ENCODE measurements at places on chromosomes 3 and 15.

DNA sequence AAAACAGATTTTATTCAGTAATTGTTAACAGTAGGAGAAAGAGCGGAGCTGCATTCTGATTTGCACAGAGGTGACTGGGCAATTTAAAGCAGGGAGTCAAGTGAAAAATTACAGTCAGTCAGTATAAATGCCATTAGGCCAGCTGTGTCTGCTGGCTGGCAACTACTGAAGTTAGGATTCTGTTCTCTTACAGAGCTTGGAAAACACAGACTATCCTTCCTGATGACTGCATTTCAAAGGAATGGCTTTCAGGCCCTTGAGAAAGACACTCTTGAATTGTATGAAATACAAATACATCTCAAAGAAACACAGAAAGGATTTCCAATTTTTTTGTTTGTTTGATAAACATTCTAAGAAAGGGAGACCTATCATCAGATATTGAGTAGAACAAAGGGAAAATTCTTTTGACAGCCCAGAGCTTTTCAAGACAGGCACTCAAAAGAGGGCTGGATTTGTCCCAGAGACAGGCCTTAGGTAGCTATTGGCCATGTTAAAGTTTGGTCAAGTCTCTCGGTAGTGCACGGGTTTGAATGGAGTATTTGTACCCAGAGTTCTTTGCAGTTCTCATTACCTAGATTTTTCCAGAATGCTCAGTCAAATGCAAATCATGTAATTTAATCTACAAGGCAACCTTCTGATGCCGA, 551.2 kb upstream of the CCDC54 start:
- no peak for DNase-seq

GRCh38 chr3:102827386-102827785, 392.6 kb downstream of the ZPLD1 start:
- no peak for DNase-seq

DNA sequence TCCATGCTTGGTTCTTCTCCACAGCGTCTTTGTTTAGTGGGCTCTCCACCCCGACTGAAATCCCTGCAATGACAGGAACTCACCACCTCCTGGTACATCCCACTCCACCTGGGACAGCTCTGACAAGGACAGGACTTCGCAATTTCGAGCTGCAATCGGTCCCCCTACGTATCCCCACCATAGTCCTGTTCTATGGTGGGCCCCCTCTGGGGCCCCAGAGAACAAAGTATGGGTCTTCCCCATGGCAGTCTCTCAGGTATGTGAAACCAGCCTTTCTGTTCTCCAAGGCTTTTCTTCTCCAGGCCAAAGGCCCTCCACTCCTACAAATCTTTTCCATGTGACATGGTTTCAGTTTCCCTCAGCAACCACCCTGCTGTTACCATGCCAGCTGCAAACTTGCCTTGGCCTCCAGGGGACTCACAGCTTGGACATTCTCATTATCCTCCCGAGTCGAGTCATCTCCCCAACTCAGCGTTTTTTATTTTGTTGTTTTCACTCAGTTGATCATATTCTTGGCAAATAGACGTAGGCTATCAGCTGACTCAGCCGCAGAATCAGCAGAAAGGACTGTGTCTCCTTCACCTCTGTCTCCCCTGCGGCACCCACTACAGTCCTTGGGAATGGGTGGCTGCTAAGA, 233.3 kb downstream of the OPA1 start:
- DNase-seq = no peak

DNA sequence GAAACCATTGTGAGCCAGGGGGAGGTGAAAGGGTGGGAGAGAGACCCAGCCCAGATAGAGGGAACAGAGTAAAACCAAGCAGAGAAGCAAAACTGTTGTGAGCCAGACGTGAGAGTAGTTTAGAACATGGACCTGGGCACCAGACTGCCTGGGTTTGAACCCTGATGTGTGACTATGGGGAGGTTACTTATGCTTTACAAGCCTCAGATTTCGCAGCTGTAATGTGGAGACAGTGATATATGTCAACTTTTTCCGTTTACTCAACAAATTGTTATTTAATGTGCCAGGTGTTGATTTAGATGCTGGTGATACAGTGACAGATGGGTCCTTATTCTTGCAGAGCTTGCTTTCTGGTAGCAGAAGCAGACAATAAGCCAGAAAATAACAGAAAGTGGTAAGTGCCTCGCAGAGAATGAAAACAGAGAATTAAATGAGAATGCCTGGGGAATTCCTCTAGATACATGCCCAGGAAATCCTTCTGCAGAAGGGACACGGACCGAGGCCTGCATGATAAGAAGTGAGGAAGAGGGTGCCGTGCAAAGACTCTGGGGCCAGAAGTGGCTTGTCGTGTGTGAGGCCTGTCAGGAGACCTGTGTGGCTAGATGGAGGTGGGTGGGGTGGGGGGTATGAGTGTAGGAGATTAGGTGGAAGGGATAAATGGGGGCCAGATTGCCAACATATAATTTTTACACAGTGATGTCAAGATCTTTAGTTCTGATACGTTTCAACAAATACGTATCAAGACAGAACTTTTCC, 15.0 kb downstream of the KAT2B start:
- DNase-seq = no peak

DNA sequence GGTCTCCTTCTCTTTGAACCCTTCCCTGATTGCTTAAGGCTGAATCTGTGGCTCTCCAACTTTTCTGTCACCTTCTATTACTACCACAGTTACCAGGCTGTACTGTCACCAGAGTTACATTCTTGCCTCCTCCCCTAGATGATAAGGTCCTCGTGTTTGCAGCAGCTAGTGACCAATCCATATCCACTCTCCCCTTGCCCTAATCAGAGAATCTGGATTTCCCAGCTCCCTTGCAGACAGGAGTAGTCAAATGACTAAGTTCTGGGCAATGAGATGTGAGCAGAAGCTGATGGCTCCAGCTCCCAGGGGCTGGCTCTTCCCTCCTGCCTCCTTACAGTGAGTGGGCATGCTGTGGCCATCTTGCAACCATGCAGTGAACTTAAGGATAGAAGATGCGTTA, 95.4 kb upstream of the VGLL4 start:
- no peak for DNase-seq

- no peak for DNase-seq
Measured at GRCh38 chr3:194973366-194974000, 287.8 kb downstream of the FAM43A start.

DNA sequence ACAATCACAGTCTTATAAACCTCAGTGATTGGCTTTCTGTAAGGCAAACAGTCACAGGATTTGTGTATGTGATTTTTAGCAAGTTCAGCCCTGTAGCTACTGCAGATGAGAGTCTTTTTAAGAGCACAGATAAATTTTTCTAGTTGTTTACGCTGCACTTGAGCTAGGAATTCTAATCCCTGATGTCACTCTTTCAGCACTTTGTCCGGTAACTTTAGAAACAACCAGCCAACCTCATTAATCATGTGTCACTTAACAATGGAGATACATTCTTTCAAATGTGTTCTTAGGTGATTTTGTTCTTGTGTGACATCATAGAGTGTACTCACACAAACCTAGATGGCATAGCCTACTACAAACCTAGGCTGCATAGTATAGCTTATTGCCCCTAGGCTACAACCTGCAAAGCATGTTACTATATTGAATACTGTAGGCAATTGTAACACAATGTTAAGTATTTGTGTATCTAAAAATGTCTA, 36.8 kb upstream of the GOLGA6L2 start:
- DNase-seq = no peak

GRCh38 chr3:82078246-82078645, 316.8 kb upstream of the GBE1 start:
- no peak for DNase-seq

DNA sequence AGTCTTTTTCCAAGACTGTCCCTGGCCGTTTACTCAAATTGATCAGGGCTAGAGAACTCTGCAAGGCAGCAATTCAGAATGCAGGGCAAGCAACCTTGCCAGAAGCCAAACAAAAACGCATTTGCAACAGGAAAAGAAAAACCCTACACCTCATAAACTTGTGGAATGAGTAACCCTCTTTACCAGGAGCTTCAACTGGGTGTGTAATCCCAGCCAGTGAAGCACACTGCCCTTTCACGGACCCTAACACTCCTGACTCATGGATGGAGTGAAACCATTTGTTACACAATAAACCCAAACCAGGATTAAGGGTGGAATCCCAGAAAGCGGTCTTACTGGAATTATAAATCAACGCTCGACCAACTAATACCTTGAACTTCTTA, 14.8 kb upstream of the LDHAL6B start:
- no peak for DNase-seq

DNA sequence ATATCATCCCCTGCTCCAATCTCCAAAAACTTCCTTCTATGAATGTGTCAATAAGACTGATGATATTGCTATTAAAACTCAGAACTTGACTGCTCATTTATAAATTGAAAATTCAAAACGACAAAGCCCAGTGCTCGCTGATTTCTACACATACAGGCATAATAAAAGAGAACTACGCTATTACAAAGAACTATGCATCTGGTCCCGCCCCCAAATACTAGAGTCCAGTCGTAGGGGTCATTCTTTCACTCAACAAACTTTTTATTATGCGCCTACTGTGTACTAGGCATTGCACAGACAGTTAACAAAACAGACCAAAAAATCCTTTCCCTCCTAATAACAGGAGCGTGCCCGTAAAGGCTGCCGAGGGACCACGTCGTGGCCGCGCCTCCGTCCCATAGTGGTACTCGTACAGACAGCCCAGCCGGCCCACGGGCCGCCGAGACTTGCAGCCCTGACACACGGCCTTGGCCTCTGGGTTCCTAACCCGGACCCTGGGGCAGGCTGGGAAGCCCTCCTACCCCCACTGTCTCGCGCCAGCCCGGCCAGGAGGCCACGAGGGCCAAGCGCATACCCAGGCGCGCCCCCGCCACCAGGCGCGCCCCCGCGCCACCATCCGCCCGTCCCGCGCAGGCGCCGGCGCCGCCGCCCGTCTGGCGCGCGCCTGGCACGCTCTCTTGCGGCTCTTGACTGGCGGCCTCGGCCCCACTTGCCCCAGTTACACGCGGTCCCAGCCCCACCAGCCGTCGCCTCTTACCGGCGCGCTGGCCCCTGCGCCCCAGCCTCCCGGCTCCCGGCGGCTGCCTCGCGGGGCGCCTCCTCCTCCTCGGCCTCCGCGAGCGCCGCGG, 757 bp downstream of the AVEN start:
- peak; percentile 85 for DNase-seq

DNA sequence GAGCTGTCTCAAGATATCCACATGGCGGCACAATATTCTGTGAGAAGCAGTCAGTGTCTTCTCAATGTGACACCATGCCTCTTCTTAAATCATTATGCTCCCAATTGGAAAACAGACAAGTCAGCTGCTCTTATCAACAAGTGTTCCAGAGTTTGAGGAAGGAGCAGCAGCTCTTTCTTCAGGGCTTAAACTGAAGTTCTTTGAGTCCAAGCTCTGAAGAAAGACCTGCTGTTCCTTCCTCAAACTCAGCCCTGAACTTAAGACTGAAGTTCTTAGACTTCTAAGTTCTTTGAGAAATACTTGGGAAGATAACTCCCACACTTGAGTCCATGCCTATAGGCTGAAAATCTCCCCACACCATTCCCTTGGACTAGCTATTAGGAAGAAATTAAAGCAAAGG, 43.4 kb downstream of the NPTN start:
- DNase-seq = no peak

GRCh38 chr15:79160211-79160610, 69.6 kb upstream of the RASGRF1 start:
- DNase-seq = no peak

GRCh38 chr15:54388746-54389145, 410.5 kb downstream of the UNC13C start:
- no peak for DNase-seq

- no peak for DNase-seq
Measured at GRCh38 chr15:31292391-31293015, 34.1 kb upstream of the KLF13 start.

DNA sequence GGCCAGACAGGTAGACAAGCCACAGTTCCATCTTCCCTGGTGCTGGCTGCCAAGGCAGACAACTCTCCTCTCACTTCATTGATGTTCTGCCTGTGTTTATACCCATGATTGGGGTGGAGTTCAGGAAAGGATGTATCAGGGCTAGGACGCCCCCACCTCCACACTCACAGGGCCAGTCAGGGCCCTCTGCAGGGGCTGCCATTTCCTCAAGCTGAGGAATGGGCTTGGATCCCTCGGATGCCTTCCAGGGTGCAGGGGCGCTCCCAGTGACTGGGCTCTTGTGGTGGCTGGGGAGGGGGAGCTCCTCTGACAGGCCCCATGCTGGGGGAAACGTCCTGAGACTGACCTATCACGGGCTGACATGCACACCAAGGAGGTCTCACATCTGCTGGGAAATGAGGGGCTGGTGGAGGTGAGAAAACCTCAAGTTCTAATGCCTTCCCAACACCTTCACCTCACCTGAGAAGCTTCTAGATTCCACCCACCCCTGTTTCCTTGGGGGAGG, 31.4 kb downstream of the SEMA7A start:
- DNase-seq = no peak

- peak; percentile 44 for DNase-seq
Measured at GRCh38 chr15:55742498-55742926, 440 bp downstream of the PRTG start.

DNA sequence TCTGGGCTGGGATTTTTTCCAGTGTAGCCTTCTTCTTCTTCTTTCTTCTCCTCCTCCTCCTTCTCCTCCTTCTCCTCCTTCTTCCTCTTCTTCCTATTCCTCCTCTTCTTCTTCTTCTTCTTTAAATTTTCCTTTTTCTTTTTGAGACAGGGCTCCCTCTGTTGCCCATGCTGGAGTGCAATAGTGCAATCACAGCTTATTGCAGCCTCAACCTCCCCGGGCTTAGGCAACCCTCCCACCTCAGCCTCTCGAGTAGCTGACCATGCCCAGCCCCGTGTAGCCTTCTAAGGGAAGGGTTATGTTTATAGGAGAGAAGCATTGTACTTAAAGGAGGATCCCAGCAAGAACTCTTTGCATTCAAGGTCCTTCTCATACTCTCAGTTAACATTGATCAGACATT, 24.0 kb upstream of the MYO1E start:
- no peak for DNase-seq

DNA sequence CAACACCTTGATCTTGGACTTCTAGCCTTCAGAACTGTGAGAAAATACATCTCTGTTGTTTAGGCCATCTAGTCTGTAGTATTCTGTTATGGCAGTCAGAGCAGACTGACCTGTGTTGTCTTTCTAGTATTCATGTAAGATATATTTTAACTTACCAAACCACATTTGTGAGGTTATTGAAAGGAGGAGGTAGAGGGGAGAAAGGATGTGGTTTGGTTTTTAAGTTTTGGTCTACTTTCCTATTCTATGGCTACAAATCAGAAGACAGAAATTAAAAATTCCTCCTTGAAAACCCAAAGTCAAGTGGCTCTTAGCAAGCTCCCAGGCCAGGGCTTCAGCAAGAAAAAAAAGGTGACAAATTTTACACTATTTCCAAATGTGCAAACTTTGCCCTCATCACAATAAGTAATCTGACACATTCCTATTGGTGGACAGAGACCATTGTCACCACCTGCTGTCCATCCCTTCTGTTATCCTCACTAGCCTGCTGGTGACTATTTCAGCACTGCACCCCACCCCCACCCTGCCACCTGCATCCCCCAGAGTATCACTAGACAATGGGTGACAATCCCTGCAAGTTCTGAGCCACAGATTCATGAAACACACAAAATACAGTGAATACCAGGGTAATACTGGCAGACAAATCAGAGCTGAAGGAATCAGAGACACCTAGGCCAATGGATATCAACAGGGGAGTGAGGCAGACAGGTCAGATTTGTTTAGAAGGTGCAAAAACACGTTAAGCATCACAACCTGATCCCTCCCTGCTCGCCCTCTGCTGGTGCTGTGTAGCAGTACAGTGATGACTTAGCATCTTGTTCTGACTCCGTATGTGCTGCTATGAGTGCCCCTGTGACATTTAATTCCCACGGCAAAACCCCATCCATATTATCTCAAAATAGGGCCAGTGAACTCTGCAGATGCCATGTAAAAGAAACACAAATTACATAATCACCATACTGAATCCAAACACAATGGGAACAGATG, 79.0 kb upstream of the DCLK3 start:
- DNase-seq = peak; percentile 46
